ENCODE measurements at places on chromosomes 5 and 9. TPM values are rescaled to one million over a fixed set of nuclear protein-coding genes. Genes with fewer than 3 reads are reported as not detected.
A peak's percentile ranks its signal among the peaks of the same experiment; 100 is the strongest.

CCL27 gene
- 0.10 TPM for polyA plus RNA-seq

ITK gene
- not detected for polyA plus RNA-seq

INSL6 gene
- not detected for polyA plus RNA-seq

TEK gene
- polyA plus RNA-seq, result 0.03 TPM

DNA sequence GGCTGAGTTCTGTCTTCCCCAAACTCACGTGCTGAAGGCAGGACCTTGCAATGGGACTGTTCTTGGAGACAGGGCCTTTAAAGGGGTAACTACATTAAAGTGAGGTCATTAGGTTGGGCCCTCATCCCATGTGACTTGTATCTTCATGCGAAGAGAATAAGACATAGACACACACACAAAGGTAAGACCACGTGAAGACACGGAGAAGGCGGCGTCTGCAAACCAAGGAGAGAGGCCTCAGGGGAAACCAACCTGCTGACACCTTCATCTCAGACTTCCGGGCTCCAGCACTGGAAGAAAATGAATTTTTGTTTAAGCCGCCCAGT lies 50.7 kb upstream of the KCNMB1 start:
- no peak for DNase-seq

- no peak for DNase-seq
Observed at GRCh38 chr5:118902656-118903438, 85.5 kb downstream of the DTWD2 start.

DNA sequence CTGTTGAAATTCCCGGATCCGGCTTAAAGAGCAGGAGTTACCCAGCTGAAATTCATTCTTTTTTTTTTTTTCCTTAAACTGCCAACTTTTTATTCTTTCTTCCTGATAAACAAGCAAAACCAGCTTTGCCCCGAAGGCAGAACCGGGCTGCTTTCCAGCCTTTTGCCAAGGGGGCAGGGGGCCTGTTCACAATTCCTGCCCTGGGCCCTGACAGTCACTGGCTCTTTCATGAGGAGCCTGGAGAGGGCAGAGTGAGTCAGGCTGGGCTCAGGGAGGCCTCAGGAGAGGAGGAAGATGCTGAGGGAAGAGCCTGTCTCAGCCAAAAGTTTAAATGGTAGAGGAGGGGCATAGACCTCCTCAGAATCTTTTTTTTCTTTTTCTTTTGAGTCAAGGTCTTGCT lies 4.8 kb downstream of the GLIPR2 start:
- DNase-seq, result peak; percentile 54

GRCh38 chr5:38071831-38072694 lies 186.3 kb upstream of the EGFLAM start:
- no peak for DNase-seq

All from SK-N-SH (cell line).